Activated CD4-positive, alpha-beta T cell treated with anti-CD3 and anti-CD28 coated beads, Interleukin-2, amount 10 ng/mL, durations not matched to agents 7 days and 5 days (primary cell): ENCODE measurements at places on chromosomes 11 and 22.

DNA sequence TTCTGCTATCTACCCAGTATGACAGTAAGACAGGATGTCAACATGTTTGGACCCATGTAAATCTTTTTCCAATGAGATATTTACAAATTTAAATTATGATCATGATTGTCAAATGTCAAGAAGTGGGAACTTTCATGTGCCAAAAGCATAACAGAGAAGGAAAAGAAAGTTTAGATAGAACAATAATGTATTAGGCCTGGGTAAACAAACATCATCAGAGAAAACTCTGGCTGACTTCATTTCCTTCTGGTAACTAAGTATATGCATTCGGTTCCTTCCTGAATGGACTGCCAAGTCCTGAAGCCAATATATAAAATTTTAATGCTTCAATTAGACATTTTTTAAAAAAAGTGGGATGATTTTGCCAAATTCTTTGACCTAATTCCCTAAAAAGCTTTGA, 16.5 kb downstream of the RNF141 start:
- DNase-seq: no peak

DNA sequence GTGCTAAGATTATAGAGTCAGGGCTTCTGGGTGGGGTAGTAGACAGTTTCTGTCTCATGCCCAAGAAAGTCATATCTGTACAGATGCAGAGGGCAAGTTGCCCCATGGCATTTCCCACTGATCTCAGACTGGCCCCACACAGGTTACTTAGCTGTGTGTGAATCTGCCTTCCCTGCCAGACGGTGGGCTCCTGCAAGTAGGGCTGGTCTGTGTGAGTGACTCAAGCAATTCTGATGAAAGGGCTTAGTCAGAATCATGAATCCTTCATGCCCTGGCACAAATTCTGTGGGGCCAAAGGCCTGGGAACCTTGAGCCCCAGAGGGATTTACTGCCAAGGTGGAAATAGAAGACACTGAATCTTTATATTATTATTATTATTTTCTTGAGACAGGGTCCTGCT, 30.4 kb downstream of the USH1C start:
- no peak for DNase-seq

- DNase-seq: no peak
These were observed 1.3 kb upstream of the BDNF start for GRCh38 chr11:27701355-27702105.

DNA sequence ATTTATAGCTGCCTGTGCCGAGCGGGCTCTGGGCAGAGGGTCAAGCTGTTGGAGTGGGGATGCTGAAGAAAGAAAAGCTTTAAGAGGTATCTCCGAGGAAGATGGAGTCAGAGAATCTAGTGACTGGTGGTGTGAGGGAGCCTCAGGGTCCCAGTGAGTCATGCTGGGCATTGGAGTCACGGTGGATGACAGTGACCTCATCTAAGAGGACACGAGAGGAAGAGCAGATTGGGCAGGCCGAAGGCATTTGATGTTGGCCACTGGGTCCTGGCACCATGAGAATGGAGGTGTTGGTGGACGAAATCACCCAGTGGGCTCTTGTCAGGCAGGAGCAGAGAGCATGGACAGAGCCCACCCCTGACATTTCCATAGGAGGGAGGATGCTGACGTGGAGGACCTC, 68.4 kb downstream of the TBC1D22A start:
- DNase-seq: no peak

DNA sequence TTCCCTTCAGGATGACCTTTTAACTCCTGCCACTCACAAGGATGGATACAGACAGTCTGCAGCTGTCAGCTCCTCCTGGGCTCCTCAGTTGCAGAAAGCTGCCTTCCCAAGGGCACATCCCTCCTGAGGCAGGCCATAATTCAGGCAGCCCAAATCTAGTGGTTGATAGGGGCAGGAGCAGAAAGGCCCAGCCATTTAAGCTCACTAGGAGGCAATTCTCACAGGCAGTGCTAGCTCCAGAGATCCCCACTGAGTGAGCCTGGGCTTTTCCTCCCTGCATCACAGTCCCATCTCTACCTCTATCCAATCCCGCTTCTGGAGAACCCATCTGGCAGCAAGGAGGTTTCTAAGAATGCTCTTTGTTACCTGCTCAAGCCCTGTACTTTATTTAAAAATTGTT, 200.6 kb downstream of the ARHGAP42 start:
- DNase-seq: no peak

DNA sequence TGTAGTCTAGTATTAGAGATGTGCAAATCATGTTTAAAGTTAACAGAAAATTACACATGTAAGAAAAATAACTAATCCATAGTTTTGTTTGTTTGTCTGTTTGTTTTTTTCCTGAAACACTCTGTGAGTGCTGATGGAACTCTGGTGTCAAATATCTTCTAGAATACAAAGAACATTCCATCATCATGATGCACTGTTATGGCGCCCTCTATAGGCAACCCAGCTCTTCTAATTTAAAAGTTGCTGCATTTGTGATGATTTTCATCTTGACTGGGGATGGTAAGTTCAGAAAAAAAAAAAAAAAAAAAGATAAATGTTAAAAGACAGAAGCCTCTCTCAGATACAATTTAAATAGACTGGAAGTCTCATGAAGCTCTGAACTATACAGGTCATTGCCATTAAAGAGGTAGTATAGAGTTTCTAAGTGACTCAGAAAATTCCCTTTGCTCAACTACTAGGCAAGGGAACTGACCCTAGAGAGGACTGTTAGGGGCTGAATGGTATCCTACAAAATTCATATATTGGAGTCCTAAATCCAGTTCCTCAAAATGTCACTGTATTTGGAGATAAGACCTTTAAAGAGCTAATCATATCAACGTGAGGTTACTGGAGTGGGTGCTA, 597.2 kb upstream of the ANO3 start:
- no peak for DNase-seq

GRCh38 chr22:29306835-29307595, 565 bp downstream of the GAS2L1 start:
- peak; percentile 30 for DNase-seq

DNA sequence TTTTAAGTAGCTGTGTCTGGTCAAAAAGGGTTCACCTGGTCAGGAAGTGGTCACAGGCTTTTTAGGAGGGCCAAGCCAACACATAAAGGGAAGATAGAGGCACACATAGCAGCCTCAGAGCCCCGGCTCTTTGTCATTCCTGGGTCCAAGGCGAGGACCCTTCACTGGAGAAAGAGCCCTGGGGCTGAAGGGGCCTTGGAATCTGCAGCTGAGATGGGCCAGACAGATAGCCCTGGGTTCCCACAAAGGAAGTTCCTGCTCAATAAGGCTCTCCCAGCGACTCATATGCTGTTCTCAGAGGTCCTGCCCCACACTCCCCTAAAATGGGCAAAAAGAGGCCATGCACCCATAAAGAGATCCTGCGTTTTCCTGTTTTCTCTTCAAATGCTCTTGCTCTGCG, 77.7 kb downstream of the LINC01488 start:
- DNase-seq: no peak

DNA sequence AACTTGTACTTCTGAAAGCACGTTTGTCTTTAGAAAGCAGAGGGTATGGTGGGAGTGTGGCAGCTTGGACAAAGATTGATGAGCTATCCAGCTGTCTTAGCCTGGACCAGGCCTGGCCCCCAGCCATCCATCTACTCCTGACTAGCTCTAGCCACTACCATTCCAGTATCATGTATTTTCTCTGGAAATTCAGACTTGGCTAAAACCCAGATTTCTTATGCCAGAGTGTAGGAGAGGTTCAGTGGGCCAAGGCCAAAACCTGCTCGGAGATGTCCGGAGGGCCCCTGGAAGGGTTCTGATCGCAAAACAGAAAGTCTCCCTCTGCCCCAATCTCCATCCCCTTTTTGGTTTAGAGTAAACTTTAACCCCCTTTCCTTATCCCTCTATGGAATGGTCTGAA, 24.8 kb upstream of the MTCH2 start:
- DNase-seq: no peak
